T-helper 1 cell (primary cell): ENCODE measurements at places on chromosomes 2 and 18.

DNA sequence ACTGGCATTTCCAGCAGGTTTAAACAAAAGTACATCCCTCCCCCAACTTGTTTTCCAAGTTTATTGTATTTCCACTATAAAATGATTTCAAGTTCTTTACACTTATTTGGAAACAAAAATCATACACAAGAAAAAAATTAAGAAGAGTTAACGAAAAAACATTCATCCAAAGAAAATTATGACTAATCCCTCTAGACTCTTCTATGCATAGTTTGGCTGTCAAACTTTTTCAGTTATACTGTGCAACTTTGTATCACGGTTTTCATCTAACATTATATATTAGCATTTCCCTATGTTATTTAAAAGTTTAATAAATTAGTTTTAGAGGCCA lies 627 bp downstream of the WDCP start:
- no peak for DNase-seq

DNA sequence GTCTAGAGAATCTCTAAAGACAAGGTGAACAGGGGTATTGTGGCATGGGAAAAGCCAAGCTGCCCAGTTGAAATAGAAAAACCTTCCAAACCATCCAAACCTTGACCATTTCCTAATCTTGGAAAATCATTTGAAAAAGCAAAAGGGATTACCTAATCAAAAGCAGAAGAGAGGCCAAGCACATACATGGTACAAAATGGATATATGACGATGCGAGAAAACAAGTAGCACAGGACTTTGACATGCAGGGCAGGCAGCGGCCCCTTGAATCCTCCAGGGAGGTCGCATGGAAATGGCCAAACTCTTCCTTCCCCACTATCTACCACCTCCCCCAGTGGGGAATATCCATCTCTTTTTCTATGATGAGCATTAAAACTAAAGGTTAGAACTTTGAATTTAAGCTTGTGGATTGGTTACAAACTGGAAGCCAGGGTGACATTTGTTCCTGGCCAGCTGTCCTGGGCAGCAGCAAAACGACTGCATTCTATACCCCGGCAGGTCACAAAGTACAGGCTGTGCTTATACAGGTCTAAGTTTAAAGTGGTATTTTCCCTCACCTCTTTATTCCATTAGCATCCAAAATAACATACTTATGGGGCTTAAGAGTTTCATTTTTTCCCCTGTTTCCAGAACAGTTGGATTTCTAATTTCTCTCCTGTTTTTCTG lies 24.7 kb downstream of the MYOM1 start:
- no peak for DNase-seq

GRCh38 chr2:65227020-65227455 lies 593 bp upstream of the ACTR2 start:
- no peak for DNase-seq

DNA sequence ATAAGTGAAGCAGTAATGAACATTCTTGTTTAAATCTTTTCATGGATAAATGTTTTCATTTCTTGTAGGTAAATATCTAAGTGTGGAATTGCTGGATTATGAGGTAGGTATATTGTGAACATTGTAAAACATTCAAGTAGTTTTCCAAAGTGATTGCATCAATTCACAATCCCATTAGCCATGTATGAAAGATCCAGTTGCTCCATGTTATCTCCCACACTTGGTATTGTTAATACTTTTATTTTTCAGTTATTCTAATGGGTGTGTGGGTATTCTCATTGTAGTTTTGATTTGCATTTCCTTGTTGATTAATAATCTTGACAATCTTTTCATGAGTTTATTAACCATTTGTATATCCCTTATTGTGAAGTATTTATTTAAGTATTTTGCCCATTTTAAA lies 50.3 kb downstream of the MAIP1 start:
- no peak for DNase-seq

DNA sequence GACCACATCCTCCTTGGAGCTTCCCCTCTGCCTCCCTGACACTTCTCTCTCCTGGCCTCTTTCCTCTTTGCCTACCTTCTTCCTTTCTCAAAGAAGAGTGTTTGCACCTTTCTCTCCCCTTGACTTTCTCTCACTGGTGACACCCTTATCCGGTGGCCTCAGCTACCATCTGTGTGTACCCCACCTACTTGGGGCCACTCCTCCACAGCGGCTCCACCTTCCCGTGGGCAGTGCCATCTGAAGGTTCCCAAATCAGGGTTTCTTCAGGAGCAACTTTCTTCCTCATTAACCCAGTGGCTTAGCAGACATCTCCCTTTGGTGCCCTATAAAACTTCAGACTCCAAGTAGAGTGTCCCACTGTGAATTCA lies 5.3 kb upstream of the NCL start:
- no peak for DNase-seq

GRCh38 chr18:28666216-28666615 lies 489.3 kb upstream of the CDH2 start:
- no peak for DNase-seq

GRCh38 chr2:120551522-120551921 lies 184.1 kb upstream of the GLI2 start:
- DNase-seq: no peak
